ENCODE measurements at places on chromosomes 2 and 18. TPM values are rescaled to one million over a fixed set of nuclear protein-coding genes. Genes with fewer than 3 reads are reported as not detected.
A peak's percentile ranks its signal among the peaks of the same experiment; 100 is the strongest.

DNA sequence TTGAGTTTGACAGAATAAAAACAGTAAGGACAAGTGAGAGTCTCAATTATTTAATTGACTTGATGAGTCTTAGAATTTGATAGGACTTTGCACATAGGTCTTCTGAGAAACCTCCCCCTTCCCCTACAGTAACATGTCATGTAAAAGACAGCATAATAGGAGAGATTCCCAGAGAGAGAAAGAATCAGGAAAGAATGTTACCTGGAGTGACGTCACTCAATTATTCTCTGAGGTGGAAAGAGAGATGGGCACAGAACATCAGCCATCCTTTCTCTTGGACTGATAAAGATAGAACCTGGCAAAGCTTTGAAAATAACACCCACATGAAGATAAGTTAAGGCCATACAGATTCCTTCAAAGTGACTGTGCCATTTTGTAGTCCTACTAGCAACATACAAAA lies 19.3 kb upstream of the FRZB start:
- DNase-seq = no peak

GRCh38 chr2:65043001-65043400 lies 13.2 kb upstream of the CEP68 start:
- DNase-seq = no peak

GRCh38 chr2:236273126-236273525 lies 8.9 kb upstream of the ASB18 start:
- DNase-seq = no peak

GRCh38 chr18:56550121-56550520 lies 88.3 kb downstream of the TXNL1 start:
- DNase-seq = no peak

DNA sequence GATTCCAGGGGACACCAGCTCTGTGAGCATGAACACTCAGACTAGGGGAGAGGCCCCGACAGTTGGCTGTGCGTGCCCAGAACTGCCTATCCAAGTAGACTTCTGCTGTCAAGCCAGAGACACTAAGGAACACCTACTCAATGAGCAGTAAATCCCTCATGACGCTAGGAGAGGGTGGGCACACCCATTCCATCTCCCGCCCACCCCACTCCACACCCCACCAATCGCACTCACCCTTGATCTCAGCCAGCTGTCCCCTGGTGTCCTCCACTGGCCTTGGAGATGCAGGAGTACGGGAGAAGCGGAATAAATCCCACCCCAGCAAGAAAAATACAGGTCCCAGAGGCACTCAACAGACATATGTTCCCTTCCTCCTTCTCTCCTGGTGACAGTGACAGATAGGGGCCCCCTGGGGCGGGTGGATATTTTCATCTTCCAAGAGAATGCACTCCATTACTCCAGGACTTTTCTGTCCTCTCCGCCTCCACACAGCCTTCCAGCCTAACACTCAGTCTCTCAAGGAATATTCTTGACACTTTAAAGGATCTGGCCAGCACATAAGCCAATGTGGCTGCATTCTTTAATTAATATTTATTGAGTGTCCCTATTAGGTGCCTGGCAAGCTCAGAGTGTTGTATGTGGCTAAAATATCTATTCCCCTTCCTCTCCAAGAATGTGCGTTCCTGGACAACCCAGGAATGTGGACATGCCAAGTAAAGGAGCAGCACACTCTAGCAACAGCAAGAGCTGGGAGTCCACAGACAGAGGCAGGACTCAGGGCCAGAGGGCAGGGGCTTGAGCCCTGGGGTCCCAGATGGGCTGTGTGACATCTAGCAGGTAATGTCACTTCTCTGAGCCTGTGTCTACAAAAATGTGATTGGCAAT lies 13.1 kb upstream of the SMAD7 start:
- DNase-seq = no peak

GRCh38 chr2:73937899-73938298 lies 11.2 kb downstream of the DGUOK start:
- no peak for DNase-seq

DNA sequence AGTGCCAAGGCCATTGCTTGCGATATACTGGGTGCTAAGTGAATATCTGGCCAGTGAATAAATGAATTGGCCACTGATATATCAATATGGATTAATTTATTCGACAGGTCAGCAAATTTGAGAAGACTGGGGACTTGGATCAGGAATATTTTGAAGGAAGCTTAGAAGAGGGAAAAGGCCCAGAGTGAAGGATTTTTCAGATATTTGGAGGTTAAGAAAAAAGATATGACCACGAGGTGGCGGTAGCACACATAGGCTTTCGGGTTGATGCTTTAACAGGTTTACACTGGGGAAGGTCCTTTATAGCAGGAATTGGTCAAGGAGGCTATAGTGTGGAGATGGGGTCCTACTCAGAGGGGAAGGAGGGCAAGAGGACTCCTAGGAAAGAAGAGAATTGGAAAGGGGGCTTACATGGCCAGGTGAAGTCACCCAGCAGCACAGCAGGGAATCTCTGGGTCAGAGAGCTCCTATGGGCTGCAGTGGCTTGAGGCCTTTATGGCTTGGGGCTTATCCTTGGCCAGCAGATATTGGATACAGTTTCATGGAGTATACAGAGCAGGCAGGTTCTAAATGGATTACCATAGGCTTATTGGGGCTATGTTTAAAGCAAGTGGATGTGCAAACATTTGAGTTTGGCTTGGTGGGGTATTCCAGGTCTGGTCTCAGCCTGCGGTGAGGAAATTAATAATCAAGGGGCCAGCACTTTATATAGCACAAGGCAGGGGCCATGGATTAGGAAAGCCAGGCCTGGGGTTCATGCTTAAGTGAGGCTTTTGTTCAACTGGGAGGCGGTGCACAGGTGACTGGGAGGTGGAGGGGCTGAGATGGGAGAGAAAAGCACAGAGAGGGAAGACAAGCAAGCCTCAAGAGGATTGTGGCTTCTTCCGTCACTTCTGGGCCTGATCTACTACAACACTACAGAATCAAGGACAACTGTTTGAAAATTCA lies 9.7 kb downstream of the IL1RN start:
- DNase-seq = no peak

GRCh38 chr2:195582188-195582587 lies 74.8 kb upstream of the SLC39A10 start:
- no peak for DNase-seq

GRCh38 chr18:71809711-71810110 lies 734.4 kb downstream of the CBLN2 start:
- no peak for DNase-seq

GRCh38 chr2:69253611-69254301 lies 133.3 kb downstream of the GFPT1 start:
- no peak for DNase-seq

GRCh38 chr2:45789961-45790723 lies 138.7 kb downstream of the PRKCE start:
- DNase-seq = no peak

- no peak for DNase-seq
Measured at GRCh38 chr2:72963423-72964145, 46.3 kb downstream of the EMX1 start.

DNA sequence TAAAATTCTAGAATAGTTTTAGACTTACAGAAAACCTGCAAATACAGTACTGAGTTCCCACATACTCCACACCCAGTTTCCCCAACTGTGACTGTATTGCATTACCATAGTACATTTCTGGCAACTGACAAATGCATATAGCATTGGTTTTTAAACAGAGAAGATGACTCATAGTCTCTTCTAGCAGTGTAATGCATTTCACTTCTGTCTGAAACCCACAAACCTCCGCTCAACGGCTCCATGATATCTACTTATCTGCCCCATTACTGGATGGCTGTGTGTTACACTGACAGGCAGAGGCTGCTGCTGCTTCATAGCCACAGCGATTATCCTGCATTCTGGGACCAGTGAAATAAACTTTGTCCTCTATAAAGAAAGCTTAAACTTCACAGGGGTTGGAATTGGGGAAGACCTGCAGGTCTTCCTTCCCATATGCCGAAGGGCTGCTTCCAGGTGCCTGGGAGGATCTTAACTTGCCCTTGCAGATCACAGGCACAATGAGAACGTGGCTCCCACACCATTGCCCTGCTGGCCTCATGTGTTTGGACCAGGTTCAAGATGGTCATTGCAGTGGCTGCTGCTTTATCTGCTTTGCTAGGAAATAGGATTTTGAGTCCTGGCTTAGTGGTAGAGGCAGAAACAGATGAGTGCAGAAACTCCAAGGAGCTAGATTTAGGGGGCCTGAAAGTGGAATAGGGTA lies 742.6 kb upstream of the HS6ST1 start:
- DNase-seq = no peak

- DNase-seq = no peak
Measured at GRCh38 chr18:26963292-26963691, 97.8 kb upstream of the AQP4 start.

DNA sequence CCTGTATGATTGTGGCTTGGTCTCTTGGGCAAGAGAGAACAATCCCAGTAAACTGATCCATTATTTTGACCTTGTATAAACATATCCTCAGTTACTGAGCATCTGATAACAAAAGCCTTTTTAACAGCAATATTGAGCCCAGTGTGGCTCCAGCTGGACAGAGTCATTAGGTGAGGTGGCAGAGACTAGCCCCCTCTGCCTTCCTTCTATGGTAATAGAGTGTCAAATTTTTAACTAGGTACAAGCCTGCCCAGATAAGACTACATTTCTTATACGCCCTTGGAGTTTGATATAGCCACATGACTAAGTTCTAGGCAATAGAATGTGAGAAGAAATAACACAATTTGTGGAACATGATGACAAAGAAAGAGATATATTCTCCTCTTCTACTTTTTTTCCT lies 56.2 kb downstream of the HNMT start:
- DNase-seq = no peak

DNA sequence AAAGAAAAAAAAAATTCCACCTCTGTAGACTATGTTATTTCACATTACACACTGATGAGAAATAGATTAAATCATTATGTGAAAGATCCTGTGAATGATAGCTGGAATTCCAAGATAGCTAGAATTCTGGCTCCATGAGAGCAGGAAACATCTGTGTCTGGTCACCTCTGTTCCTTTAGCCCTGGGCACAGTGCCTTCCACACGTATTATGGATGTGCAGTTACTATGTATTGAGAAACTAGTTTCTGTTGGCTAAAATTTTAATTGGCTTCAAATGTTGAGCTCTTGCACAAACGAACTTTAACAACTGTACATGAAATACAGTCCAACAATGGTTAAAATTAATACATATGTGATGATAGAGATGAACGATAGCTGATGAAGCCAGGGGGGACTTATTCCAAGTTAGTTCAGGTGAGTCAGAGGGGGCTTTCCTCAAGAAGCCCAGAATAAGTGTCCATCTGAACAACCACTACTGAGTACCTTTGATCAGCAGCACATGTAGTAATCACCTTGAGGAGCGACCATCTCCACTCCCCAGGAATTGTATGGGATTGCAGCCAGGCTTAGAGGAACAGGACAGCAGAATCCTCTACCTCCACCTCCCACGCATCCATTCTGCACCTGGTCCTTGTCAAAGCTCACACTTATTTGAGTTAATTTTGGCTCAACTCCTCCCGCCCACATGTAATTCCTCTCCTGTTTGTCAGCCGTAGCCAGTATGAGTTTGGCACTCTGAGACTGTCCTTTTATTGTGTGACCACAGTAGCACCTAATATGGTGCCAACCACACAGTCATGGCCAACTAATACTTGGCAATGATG lies 68.6 kb downstream of the NABP1 start:
- DNase-seq = no peak

DNA sequence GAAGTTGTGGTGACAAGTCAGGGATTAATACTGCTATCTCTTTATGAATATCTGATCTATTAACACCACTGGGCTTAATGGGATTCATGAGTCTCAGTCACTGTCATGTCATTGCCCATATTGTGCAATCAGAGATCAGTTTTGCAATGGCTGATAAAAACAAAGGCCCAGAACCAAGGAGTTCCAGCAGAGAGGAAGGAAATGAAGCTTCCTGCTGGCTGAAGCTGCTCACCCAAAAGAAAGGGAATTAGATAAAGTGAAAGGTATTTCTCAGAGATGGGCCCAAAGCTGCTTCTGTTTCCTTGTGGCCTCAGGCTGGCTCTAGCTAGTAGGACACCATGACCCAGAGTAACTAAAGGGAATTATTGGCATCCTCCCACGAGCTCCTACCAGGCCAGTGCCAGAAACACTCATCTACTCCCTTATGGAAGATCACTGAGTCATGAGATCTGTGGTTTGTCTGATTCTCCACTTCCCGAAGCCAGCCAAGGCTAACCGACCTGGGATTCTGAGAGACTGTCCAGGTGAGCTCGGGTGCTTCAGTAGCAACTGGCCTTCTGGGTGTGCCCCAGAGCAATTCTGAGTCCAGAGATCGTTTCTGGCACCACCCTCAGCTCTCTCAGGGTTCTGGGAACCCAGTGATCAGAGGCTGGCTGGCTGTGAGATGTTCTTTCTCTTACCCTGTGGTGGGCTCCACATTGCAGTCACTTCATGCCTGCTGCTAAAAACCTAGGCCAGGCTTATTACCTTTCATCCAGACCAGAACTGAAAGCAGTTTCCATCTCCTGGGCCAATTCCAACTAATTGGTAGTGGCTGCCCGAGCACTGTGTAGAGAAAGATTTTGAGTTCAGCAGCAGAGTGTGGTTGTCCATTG lies 129.5 kb upstream of the PELI1 start:
- no peak for DNase-seq

GRCh38 chr2:180505203-180505602 lies 475.2 kb upstream of the UBE2E3 start:
- no peak for DNase-seq

DNA sequence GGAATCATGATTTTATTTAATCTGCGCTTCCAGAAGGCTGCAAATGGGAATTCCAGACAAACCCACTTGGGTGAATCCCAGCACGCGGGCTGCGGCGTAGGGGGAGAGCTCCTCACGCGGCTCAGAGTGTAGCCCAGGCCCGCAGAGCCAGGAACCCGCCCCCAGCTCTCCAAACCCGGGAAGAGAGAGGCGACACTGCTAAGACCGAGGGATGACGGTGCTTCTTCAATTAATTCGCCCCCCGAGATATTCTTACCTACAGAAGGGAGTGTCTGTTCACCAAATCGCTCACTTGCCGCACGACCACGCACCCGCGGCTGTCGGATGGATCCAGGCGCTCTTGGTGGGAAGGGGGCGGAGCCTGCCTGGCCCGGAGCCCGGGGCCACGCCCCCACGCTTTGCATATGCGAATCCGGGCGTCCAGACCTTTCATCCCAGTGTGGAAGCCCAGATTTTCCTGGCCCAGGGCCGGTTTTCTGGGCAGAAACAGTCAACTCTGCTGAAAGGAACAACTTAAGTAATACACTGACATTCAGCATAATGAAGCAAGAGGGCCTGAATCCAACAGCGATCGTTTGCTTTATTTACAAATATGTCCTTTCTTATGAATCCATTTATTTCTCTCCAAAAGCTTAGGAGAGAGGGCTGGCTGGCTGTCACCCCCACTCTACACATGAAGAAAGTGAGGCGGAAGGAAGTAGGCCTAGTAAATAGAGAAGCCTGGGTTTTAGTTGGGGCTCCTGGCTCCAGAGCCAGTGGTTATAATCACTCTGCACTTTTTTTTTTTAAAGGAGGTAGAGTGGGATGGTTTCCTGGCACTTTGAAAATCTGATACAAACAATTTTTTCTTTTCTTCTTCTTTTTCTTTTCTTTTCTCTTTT lies at the start of gene SLC19A3:
TSS of gene SLC19A3 (minus strand) at position 342 of the 881 bp plus-strand sequence. CDS start 15,710 bp downstream, outside the sequence.
- peak; percentile 81 for DNase-seq

SMYD1 gene
- 295 TPM for total RNA-seq

TSN gene
- 43.9 TPM for total RNA-seq

PJVK gene
- 1.6 TPM for total RNA-seq

SLC5A7 gene
- not detected for total RNA-seq

CPS1 gene
- total RNA-seq = 2.9 TPM

IL1R2 gene
- total RNA-seq = 1.0 TPM

SAG gene
- not detected for total RNA-seq

EFHD1 gene
- 20.1 TPM for total RNA-seq
